Activated CD4-positive, alpha-beta T cell treated with anti-CD3 and anti-CD28 coated beads for 36 hours (primary cell): ENCODE measurements at places on chromosomes 5 and 9. TPM values are rescaled to one million over a fixed set of nuclear protein-coding genes. Genes with fewer than 3 reads are reported as not detected.

DNA sequence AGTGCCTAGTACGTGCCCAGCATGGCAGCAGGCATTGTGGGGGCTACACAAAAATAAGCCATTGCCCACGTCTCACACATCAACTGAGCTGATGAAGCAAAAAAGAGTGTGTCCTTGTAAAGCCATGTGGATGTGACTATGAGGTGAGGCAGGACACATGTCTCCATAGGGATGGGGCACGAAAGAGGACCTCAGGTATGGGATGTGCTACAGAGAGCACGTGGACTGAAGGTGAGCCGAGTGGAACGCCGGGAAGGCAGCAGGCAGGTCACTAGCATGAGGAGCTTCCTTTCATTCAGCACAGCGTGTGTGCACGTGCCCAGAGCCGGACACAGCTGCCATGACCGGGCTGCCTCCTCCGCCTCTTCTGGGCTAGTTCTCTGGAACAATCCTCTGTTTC lies 429.8 kb downstream of the SPOCK1 start:
- DNase-seq: no peak

Gene THBS4
- 2.3 TPM for total RNA-seq

Gene SYNPO
- total RNA-seq: 0.14 TPM

GRCh38 chr9:23820451-23821374 lies 5.3 kb downstream of the ELAVL2 start:
- DNase-seq: no peak

Gene NUTM2G
- not detected for total RNA-seq

Gene IZUMO3
- not detected for total RNA-seq

DNA sequence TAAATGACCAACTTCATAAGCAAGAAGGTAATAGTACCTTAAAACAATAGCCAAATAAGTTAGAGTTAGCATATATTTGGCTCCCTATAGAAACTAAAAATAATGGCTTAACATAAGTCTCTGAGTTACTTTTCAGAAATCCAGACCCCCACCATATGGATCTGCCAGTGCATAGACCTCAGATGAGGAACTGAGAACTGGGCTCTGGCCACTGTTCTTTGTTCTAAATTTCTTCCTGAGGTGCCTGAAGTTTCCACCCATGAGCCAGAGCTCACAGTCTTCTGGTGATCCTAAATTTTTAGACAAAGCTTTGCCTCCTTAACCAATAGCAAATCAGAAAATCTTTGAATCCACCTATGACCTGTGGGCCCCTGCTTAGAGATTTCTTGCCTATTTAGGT lies 250.9 kb downstream of the YTHDC2 start:
- DNase-seq: no peak
